CD4-positive, alpha-beta T cell treated with Interferon gamma for 1 hour (primary cell): ENCODE measurements at places on chromosomes 2 and 18.

GRCh38 chr2:151518802-151519201 is 109.1 kb downstream of the RIF1 start:
- DNase-seq: no peak

DNA sequence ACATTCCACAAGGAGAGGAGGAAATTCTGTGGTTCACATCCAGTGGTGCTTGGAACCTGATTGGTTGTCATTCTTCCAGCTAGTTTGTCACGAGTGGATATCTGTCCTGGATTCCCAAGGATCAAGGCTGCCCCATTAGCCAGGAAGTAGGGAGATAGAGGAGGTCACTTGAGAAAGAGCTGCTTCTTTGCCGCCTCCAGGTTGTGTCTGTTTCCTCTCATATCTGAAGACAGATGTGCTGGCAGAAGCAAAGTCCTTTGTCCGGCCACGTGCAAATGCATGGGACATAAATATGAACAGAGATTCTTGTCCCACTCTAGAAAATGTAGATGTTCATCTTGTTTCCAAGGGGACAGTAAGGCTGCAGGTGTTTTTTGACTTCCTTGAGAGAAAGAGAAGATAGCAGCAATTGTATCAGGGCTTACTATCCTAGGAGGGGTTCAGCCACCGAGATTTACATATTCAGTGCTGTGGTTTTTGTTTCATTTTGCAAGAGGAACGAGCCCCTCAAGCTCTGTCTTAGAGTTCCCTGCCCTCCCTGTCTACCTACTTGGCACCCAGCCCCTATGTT is 174.4 kb downstream of the RPIA start:
- DNase-seq: no peak

DNA sequence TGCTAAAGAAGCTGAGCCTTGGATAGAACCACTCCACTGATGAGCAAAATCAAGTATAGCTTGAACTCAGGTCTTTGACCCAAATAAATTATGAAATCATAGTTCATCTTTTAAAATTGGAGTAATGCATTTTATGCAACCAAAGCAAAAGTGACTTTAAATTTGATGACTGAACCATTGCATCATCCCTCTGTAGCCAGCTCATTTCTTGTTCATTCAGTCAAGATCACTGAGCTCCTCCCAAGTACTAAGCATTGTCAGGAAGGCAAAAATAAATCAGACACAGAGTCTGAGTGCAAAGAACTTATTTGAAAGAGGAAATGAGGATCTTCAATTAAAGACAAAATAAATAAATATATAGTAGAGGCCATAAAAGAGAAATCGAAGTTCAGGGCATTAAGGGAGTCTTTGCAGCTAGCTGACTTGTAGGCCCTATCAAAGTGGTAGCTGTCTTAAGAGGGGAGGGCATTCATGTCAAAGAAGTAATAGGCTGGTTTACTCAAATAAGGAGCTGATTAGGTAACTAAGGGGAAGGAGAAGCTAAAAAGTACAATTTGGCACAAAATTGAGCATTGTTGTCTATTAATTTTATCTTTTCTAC is 411.8 kb downstream of the MTX2 start:
- no peak for DNase-seq

- DNase-seq: no peak
Measured at GRCh38 chr2:136932700-136933099, 167.4 kb downstream of the THSD7B start.

GRCh38 chr18:9508446-9509025 is 33.2 kb downstream of the RALBP1 start:
- no peak for DNase-seq

GRCh38 chr2:197071790-197072436 is 145.4 kb upstream of the PGAP1 start:
- DNase-seq: no peak

GRCh38 chr2:197800091-197800490 is 4.3 kb upstream of the PLCL1 start:
- no peak for DNase-seq

GRCh38 chr2:86174445-86174844 is 20.8 kb downstream of the IMMT start:
- DNase-seq: no peak

DNA sequence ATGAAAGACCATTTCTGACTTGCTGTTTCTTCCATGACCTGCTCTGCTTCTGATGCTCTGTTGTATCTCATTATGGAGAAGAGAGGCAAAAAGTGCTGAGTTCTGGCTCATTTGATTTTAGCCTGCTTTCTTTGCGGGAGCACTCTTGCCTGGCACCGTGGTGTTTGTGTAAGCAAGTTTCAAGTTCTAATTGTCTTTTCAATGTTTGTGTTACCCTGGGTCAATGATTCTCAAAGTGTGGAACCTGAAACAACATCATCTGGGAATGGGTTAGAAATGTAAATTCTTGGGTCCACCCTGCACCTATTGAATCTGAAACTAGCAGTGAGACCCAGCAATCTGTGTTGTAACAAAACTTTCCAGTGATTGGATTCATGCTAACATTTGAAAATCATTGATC is 85.5 kb upstream of the STON1 start:
- no peak for DNase-seq

- no peak for DNase-seq
Measured at GRCh38 chr2:24881158-24881557, 38.9 kb downstream of the ADCY3 start.

DNA sequence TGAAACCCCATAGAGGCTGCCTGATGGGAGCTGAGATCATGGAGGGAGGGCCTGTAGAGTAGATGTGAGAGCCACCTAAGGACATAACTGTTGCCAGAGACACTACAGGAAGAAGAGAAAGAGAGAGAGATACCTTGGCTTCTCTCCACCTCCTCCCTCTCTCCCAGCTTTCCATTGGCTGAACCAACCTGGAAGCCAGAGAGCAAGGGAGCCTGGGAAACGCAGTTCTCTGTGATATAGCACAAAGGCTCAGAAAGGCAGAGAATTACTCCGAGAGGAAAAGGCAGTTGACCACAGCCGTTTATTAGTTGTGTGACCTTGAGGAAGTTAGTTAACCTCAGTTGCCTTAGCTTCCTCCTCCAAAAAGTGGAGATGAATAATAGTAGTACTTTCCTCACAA is 37.7 kb upstream of the MAT2A start:
- peak; percentile 19 for DNase-seq

DNA sequence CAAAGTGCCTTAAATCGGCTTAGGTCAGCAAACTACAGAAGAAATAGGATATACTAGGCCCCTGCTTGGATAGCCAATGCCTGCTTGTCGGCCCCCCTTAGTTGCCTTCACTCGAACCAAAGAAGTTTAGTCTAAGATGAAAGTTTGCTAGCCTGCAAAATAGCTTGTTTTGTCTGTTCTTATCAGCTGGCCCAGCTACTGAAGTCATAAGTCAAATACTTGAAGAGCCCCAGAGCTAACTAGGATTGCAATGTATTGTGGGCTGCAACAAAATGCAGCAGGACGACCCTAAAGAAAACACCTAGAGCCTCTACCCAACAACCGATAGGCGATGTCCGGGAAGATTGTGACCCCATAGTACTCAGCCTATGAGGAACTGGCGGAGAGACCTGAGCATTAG is 183.5 kb upstream of the HS6ST1 start:
- no peak for DNase-seq

DNA sequence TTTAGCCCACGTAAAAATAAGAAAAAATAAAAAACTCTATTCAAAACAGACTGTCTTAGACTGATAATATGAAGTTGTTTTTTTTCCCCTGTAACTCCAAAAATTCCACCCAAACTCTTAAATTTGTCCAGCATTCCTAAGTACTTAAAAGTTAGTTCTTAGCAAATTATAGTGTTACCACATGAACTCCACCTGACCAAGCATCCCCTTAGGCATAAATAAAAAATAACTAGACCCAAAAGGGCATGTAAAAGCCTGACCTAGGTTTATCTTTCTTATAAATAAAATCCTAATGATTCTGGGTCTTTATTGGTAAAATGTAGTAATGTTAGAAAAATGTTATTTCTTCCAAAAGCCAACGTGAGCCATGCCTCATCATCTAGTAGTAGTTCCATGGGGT is 54.3 kb downstream of the TTC21B start:
- DNase-seq: no peak

- DNase-seq: no peak
Measured at GRCh38 chr18:57901825-57902589, 98.9 kb upstream of the ATP8B1 start.

GRCh38 chr18:39296293-39296888 is 1730.8 kb upstream of the CELF4 start:
- DNase-seq: no peak

- DNase-seq: no peak
Measured at GRCh38 chr2:213159768-213160167, 8.4 kb upstream of the IKZF2 start.

GRCh38 chr2:226794751-226795171 is 4.9 kb downstream of the IRS1 start:
- no peak for DNase-seq

- DNase-seq: no peak
Measured at GRCh38 chr2:176129813-176130146, 275 bp downstream of the HOXD8 start.

- no peak for DNase-seq
Measured at GRCh38 chr2:229127471-229127870, 143.6 kb downstream of the PID1 start.

- no peak for DNase-seq
Measured at GRCh38 chr2:180046776-180047175, 39.7 kb upstream of the CWC22 start.

GRCh38 chr18:23302851-23303527 is 150.1 kb upstream of the RIOK3 start:
- DNase-seq: no peak

- no peak for DNase-seq
Measured at GRCh38 chr18:45449418-45450227, 165.7 kb upstream of the SLC14A2 start.

DNA sequence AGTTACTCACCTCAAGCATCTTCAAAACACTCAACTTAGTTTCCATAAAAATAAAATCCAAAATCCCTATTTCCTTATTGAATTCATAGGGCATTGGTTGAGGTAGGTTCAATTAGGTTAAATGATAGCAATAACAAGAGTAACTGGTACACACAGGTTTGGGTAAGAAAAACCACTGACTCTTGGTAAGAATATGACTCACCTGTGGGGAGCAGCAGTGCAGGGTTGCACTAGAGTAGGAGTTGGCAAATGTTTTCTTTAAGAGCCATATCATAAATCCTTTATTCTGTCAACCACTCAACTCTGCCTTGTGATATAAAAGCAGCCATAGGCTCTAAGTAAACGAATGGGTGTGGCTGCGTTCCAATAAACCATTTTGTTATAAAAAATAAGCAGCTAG is 71.4 kb upstream of the CDH20 start:
- DNase-seq: no peak

GRCh38 chr2:178485356-178485755 is 5.1 kb downstream of the PLEKHA3 start:
- DNase-seq: no peak

DNA sequence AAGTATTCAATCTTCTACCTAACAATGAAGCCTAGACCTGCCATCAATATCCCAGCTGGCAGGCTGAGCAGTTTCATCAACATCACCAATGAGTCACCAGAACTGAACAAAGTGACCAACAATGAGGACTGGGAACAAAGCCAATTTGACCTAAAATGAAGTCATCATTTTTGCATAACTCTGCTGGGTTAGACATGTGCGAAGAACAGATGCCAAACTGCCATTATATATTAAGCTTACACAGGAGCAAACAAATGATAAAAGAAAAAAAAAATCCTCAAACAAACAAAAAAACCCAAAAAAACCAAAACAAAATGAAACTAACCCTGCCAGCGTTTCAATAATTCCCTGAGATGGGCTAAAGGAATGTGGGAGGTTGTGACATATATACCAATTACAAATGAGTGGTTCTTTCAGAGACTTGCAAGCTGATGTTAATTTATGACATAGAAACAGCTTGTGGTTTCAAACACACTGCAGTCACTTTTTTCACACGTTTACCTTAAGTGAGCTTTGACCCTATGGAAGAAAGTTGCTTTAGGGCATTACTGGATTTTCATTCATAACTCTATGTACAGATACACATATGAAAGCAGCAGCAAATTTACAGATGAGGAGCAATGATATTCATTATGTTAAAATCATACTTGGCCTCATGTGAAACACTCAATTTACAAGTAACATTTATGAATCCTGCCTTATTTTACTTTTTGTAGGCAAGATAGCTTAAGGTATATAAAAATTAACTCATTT is 56.9 kb upstream of the CCDC141 start:
- DNase-seq: no peak

GRCh38 chr2:3265981-3266924 is 111.4 kb downstream of the EIPR1 start:
- DNase-seq: no peak

- no peak for DNase-seq
Measured at GRCh38 chr2:75065402-75066008, 107.1 kb downstream of the POLE4 start.

GRCh38 chr2:126368758-126369157 is 287.2 kb upstream of the GYPC start:
- no peak for DNase-seq

DNA sequence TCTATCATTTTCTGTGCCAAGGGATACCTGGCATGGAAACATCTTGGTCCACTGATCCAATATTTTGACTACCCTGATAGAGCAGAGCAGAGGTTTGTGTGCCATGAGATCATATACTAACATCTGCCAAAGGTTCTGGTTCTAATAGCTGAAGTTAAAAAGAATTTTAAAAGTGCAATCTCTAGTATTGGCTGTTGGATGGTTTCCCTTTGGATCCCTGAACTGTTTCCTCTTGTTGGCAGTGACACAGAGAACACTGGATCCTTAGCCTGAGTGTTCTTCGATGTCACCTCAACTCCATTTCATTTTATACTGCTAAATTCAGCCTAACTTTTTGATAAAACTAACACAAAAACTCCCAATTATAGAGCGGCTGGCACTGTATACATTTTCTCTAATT is 169.3 kb upstream of the FBXO11 start:
- no peak for DNase-seq

- no peak for DNase-seq
Measured at GRCh38 chr2:148303161-148303560, 282.3 kb downstream of the MBD5 start.

- no peak for DNase-seq
Measured at GRCh38 chr2:1586251-1586922, 157.9 kb downstream of the PXDN start.

- no peak for DNase-seq
Measured at GRCh38 chr2:100241236-100241635, 81.1 kb downstream of the LONRF2 start.

- DNase-seq: no peak
Measured at GRCh38 chr18:43389163-43389562, 111.9 kb upstream of the SYT4 start.

GRCh38 chr2:64114063-64114911 is 29.9 kb downstream of the PELI1 start:
- no peak for DNase-seq

DNA sequence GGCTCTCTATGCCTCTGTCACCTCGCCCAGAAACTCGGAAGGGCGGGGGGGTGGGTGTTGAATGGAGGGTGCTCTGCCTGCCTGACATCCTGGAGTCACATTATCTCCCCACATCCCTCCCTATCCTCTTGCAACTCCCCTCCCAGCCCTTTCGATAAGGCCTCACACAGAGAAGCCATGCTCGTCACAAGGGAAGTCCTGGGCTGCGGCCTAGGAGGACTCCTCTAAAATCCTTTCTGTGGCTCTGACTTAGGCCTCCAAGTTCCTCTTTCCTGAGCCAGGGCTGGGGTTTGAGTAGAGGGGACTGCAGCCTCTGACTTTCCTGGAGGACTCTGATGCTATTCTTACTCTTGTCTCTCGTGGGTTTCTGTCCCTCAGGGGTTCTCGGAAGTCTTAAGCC is 75.0 kb upstream of the PKDCC start:
- no peak for DNase-seq

- no peak for DNase-seq
Measured at GRCh38 chr2:206824993-206825392, 59.6 kb downstream of the FASTKD2 start.
